ENCODE measurements at places on chromosomes 3 and 15.

- no peak for DNase-seq
Observed at GRCh38 chr3:187567661-187568121, 102.5 kb downstream of the SST start.

- DNase-seq = no peak
Observed at GRCh38 chr15:77840991-77841775, 208.5 kb upstream of the LINGO1 start.

GRCh38 chr3:14547693-14548092 is 7.6 kb upstream of the GRIP2 start:
- DNase-seq = no peak

DNA sequence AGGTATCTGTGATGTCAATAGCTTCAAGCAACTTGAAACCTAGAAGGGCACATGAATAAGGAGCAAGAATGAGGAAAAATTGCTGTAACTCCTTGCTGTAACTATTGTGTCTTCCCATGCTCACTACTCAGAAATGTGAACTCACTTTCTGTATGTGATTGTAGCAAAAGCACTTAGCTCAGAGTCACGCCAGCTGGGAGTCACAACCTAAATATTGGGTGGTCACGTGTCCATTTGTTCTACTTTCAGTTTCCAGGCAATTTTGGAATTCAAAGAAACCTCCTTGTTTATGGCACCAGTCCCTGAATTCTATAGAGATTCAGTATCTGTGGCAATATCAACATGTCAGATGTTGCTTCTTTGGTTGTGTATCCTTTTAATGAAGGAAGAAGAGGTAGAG is 241.6 kb upstream of the AZI2 start:
- no peak for DNase-seq

- no peak for DNase-seq
Observed at GRCh38 chr3:147794596-147794995, 385.4 kb downstream of the ZIC1 start.

DNA sequence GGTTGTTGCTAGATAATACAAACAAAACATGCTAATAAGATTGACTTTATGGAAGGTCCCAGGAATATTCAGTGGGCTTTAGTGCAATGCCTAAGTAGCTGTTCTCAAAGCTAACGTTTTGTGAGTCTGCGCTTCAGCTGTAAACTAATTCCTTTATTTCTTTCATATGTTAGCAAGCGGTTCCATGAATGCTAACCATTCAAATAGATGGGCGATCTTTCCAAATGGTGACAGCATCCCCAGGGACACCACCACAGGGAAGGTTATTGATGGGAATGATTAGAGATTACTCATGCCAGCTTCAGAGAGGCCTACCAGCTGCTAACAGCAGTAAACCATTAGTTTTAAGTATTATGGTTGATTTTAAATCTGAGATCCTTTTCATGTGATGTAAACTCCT is 405.7 kb upstream of the MCTP2 start:
- no peak for DNase-seq

GRCh38 chr3:33883951-33884561 is 85.6 kb downstream of the PDCD6IP start:
- DNase-seq = no peak

- DNase-seq = no peak
Observed at GRCh38 chr15:99442252-99442897, 123.4 kb upstream of the MEF2A start.

DNA sequence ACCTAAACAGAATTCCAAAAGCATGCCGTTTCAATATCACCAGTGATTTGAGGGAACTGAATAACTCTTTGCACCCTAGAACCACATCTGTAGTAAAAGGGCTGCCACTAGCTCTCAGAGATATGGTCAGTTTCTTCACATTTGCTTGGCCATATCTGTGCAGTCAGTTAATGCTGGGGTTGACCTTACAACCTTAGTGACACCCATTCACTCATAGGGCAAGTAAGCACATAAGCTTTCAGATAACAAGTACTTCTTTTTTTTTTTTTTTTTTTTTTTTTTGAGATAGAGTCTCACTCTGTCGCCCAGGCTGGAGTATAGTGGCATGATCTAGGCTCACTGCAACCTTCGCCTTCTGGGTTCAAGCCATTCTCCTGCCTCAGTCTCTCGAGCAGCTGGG is 20.4 kb upstream of the FSIP1 start:
- DNase-seq = no peak

GRCh38 chr3:149969110-149969939 is 1.4 kb downstream of the PFN2 start:
- DNase-seq = no peak

GRCh38 chr15:99998661-99999101 is 265.4 kb upstream of the LYSMD4 start:
- DNase-seq = no peak

DNA sequence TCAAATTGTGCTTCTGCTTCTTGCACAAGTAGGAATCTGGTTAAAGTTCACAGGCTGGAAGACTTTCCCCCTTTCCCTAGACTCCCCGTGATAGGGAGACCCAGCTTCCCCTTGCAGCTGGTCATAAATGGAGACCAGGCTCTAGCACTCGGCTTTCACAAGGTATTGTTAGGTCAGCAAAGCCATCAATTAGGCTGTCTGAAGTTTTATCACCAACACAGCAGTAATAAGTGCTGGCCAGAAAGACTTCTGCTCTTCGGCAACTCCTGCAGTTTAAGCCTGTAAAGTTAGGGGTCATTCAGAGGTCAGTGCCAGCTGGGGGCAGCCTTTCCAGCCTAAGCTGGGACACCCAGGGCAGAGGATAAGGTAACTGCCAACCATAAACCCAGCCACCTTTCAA is 203.4 kb downstream of the MEIS2 start:
- no peak for DNase-seq

DNA sequence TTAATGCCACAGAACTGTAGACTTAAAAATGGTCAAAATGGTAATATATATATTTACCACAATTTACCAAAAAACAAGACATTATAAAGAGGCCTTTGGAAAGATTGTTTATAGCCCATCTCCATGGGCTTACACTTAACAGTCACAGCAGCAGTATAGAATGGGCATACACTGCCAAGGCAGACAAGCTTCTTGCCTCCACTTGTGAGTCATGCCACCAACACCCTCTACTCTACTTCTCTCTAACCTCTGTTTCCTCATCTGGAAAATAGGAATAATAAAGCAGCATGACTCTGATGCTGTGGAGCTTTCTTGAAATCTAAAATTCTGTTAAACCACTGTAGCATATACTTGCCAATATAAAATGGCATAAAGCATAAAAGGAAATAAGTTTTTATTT is 14.4 kb upstream of the GPR156 start:
- DNase-seq = no peak

GRCh38 chr3:80087767-80088166 is 320.0 kb upstream of the ROBO1 start:
- no peak for DNase-seq

DNA sequence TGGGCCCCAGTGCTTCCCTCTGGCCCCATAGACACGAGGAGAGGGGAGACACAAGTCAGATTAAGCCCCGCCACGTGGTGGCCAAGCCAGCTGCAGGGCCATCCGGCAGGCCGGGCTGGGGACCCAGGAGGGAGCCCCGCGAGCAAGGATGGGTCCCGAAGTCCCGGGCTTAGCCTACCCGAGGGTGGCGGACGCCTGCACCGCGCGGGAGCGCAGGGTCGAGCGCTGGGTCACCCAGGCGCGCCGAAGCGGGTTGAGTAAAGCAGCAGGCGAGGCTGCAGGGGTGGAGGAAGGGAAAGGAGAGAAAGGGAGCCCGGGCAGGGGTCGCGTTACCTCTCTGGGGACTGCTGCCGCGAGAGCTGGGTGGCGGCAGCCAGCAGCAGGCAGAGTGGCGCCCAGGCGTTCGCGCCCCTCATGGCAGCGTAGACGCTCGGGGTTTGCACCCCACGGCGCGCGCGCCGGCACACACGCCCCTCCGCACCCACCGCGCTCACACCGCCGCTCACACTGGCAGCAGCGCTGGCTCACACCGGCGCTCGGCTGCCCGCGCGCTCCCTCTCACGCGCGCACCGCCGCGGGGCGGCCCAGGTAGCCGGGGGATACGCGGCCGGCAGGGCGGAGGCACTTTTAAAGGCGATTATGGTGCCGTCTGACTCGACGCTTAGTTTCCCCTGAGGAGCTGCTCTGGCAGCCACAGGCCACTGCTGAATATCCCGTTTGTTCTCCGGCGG is at the start of gene PCOLCE2:
TSS of gene PCOLCE2 (minus strand) at position 603 of the 731 bp plus-strand sequence. CDS start at position 416, 187 bp downstream.
- DNase-seq = no peak

DNA sequence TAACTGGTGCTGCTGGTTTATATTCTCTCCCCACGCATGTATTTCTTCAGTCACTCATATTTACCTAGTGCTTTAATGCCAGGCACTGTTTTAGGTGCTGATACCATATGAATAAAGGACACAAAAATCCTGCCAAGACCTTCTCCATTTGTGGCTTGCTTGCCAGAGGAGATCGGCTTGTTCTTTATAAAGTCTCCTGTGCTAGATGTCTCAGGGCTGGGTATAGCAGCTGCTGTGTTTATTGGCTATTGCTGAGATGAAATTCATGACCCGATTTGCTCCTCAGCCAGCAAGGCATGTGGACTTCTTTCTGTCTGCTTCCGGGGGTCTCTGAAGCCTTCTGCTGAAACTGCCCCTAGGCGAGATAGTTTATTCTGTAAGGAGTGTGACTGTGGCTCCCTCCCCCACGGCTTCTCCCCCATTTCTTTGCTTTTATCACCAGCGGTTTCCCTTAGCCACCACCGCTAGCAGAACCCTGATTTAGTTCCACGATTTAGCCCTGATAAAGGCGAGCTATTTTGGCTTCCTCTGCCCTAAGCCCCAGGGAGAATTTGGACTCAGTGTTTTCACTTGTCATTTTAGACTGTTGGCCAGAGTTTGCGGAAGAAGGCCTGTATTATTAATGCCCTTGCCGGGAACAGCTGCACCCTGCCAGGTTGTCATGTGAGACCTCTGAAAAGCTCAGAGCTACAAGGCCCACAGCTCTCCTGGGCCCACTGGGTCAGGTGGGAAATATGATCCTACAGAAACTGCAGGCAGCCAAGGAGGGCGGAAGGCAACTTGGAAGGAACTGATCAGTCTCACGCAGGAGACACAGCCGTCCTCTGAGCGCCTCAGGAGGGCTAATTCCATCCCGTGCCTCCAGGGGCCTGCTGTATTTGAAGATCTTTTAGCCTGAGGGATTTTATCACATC is 46.8 kb downstream of the ST6GAL1 start:
- DNase-seq = no peak

Data from hematopoietic multipotent progenitor cell treated with erythropoietin and hydrocortisone succinate and interleukin-3 and kit ligand, for 17 days (in vitro differentiated cells).